ENCODE measurements at places on chromosomes 7 and 10.

DNA sequence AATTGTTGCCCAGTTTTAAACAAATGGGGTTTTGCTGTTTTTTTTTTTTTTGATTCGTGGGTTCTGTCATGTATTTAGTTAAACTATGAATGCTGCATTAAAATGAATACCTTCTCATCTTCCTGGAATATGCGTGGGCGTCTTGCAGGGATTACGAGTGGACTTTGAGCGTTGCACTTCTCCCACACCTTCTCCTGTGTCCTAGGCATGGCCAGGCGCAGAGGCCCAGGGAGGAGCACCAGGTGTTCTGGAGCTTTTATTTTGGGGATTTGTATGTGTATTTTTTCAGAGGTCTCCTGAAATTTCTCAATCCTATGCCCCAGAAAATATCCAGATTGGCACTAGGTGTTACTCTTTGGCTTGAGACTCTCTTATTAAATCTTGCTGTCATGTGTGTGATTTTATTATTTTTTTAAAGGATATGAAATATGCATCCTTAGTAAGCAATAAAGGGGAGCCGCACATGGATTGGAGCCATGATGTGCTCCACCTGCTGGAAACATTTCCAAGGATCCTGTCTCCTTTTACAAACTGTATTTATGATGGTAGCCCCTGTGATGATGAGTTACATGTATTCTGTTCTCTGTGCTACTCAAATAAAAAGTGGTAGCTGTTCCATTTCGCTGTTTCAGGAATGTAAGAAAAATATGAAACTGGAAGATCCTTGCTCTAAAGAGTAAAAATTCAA lies 482.2 kb upstream of the KLF6 start:
- no peak for DNase-seq

- DNase-seq = no peak
Observed at GRCh38 chr7:55185941-55186609, 167.3 kb downstream of the EGFR start.

GRCh38 chr7:151046603-151047573 lies 1.4 kb upstream of the ASIC3 start:
- DNase-seq = no peak

DNA sequence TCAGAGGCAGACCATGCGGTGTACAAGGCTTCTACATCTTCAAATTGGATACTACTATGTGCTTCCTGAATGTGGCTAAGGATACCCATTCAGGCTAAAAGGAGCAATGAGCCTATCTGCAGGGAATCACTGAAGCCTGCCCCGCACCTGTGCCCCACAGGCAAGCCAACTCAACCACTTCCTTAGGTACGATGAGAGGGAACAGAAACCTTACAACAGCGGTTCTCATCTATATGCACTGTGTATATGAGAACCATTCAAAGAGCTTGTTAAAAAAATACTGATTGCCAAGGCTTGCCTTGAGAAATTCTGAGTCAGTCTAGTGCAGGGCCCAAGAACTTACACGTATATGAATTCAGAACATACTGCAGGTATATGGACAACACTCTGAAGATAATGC lies 679.6 kb downstream of the PARD3 start:
- DNase-seq = no peak

DNA sequence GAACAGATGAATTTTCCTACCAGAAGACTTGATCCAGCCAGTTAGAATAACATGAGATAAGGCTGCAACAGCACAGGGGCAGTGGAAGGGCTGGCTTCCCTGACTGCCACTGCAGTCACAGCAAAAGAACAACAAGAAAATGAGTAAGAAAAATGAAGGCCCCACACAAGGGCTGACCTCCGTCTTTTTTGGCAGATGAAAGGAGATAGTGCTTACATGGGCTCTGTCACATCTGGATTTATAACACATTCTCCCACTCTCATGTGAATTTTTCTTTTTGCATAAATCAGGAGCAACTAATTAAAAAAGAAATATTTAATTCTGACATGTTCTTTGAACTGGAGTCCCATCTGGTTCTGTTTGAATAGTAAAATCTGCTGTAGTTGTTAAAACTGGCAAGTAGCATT lies 99.6 kb downstream of the NRP1 start:
- no peak for DNase-seq
